ENCODE measurements at places on chromosomes 7 and 10.
A peak's percentile ranks its signal among the peaks of the same experiment; 100 is the strongest.

DNA sequence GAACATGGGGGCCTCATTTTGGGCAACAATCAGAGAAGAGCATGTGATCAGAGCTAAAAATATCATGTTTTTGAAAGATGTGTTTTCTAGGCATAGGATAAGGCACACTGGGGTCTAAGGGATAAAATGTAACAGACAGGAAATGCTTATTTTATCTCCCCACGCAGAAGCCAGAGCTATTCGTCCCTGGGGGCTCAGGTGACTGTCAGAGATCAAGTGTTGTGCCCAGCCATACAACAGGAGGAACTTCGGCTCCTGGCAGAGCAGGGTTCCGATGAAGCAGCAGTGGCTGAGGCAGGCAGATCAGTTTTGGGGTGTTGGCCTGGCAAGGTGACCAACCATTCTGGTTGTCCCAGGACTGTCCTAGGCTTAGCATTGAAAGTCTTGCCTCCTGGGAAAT, 15.2 kb downstream of the NPY start:
- DNase-seq, result peak; percentile 30

DNA sequence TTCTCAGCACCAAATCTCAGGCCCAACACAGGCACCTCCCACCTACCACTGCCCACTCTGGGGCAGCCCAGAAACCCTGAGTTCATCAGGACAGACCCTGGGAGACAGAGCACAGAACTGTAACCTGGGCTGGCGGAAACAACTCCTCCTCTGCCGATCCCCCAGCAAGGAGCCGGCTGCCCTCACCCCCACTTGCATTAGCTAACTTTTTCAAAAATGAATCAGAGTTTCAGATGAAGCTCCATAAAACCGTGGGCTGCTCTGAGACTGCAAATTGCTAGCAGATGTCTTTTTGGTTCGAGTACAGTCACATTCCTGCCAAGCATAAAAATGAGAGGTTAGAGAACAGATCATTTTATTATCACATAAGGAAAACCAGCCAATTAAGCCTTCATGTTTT, 93.4 kb upstream of the PARD3 start:
- no peak for DNase-seq

- DNase-seq, result no peak
Observed at GRCh38 chr10:89114846-89115625, 92.1 kb downstream of the CH25H start.

- no peak for DNase-seq
Observed at GRCh38 chr10:73017955-73018480, 63.4 kb upstream of the PLA2G12B start.

GRCh38 chr10:129090618-129091366, 376.2 kb upstream of the MGMT start:
- peak; percentile 90 for DNase-seq

DNA sequence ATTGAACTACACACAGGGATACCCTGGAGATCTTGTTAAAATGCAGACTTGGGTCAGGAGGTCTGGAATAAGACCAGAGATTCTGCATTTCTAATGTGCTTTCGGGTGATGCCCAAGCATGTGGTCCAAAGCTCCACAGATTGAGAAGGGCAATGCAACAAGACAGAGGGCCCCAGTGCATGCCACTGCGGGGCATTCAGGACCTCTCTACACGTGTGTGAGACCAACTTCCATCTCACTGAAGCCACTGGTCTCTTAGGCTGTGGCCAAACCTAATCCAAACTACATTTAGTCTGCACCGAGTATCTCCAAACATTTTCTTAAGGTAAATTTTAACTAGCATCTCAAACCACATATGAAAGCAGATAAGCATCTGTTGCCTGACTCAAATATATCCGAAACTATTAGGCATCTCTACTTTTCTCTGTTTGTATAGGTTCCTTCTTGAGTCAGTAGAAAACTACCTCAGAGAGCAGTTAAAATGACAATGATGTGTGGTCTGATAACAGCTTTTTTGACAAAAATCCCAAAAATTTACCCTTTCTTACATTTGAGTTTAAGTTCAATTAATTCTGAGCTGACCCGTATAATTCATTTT, 107.5 kb downstream of the ELMO1 start:
- peak; percentile 58 for DNase-seq

GRCh38 chr10:44859546-44860285, 51.4 kb upstream of the TMEM72 start:
- DNase-seq, result no peak

DNA sequence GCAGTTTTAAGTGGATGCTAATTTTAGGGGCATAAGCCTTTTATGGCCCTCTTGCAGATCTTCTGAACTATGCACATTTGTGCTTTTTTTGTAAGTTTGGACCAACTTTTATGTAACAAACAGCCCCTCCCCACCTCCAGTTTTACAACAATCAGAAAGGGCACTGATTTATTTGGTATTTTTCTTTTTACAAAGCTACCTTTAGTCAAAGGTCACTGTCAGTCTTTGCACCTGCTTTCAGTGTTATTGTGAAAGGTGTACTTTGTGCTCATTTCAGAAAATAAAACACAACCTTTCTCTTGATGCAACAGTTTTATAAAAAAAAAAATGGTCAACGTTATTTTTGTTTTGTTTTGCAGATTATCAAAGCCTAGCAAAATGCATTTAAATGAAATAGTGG, 39.2 kb downstream of the MPLKIP start:
- DNase-seq, result no peak

GRCh38 chr7:27399791-27400567, 157.4 kb downstream of the EVX1 start:
- DNase-seq, result no peak

DNA sequence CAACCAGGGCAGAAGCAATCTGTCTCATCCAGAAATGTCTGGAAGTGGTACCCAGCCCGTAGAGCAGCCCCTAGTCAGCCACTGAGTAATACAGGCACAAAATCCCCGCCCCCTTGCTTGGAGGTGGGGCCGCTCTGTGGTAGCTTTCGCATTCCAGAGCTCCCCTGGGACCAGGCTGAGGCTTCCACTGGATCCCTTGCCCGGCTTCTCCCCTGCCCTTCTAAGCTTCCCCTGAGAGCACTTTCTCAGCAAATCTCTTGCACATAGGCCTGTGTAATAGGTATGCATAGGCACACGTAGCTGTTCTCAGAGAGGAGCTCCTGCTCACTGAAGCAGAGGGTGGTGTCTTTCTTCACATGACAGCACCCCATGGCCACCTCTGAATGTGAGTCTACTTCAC, 144.2 kb downstream of the BMS1 start:
- peak; percentile 72 for DNase-seq

GRCh38 chr10:95976362-95977229, 66.8 kb upstream of the CCNJ start:
- DNase-seq, result no peak

- DNase-seq, result no peak
Observed at GRCh38 chr7:84277628-84278224, 83.1 kb upstream of the SEMA3A start.

DNA sequence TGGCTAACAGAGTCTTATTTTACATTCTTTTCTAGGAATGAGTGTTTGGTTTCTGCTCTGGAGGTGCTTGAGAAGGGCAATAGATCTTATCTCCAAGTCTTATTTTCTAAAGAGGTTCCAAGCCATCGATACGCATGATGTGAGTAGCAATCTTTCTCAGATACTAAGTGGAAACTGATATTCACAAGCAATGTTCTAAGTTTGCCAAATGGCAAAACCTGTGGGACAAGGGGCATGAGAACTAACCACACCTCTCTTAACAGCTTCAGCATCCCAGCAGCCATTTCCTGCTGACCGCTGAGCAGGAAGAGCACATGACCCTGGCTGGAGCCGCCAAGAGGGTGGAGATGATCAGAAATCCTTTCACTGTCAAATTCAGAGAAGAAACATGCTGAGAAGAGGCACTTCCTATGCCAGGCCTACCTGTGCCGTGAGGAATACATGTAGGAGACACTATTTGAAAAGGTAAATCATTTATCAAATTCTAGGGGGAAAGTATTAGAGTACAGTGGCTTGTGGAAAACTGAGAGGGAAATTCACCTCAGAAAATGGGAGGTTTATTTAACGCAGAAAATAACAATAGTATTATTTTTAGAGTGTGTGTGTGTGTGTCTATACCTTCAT, 35.2 kb downstream of the CCDC71L start:
- no peak for DNase-seq

Measured in NB4 (cell line).